Foreskin keratinocyte (primary cell): ENCODE measurements at places on chromosomes 13 and 19. TPM values are rescaled to one million over a fixed set of nuclear protein-coding genes. Genes with fewer than 3 reads are reported as not detected.

SULT2B1 gene
- polyA plus RNA-seq: 1.6 and 2.4 TPM in 2 replicates

CACNG8 gene
- not detected in 2 replicates for polyA plus RNA-seq

BST2 gene
- polyA plus RNA-seq: 10.9 and 17.5 TPM in 2 replicates

KLK6 gene
- 0.91 and 1.2 TPM in 2 replicates for polyA plus RNA-seq

MBD3L3 gene
- polyA plus RNA-seq: not detected in 2 replicates

OSCAR gene
- polyA plus RNA-seq: 0.27 and 0.47 TPM in 2 replicates

ZNF285 gene
- 0.62 and 0.80 TPM in 2 replicates for polyA plus RNA-seq

GRCh38 chr13:49657241-49657641, 28.9 kb downstream of the ARL11 start:
- no peak for DNase-seq

GRCh38 chr19:10823690-10824089, 12.3 kb downstream of the TMED1 start:
- no peak for DNase-seq

DNA sequence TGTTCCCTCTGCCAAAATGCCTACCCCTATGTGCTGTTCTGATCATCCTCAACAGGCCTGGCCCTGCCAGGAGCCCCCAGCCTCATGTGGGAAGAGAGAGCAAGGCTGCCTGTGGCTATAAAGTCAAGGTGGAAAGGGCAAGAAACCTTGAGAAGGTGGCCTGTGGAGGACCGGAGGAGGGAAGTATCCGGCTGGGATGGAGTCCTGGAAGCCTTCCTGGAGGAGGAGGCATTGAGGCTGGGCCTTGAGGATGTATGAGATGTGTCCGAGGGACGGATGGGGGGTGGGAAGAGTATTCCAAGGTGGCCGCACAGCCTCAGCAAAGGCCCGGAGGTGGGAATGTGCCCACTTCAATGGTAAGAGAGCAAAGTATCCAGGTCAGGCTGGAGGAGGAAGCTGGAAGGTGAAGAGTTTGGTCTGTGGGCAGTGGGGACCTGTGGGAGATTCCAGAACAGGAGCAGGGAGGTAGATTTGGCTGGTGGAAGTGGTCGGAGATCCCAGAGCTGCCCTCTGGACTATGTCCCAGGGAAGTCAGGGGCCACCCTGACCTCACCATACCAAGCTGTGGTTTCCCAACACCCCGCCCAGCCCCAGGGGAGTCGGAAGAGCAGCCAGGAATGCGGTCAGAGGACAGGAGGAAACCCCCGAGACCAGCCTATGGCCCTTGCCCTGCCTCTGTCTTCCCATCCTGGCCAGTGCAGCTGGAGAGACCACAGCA, 3.0 kb upstream of the PLIN4 start:
- no peak for DNase-seq

- no peak for DNase-seq
These were observed 21.2 kb upstream of the MCF2L start for GRCh38 chr13:112947796-112948195.

- DNase-seq: no peak
These were observed 153.3 kb downstream of the TNFRSF19 start for GRCh38 chr13:23723471-23723870.

GRCh38 chr19:51330366-51330765, 11.6 kb downstream of the VSIG10L start:
- no peak for DNase-seq

GRCh38 chr13:37869756-37870488, at the start of gene TRPC4:
TSS of gene TRPC4 (minus strand) at chr13:37869772. CDS start at chr13:37783333, 86,439 bp downstream.
- peak; percentile 35 for DNase-seq

GRCh38 chr13:41809962-41810361, 150.9 kb downstream of the VWA8 start:
- no peak for DNase-seq

GRCh38 chr13:111335298-111335697, 14.9 kb downstream of the TEX29 start:
- DNase-seq: no peak

- no peak for DNase-seq
These were observed 14.4 kb downstream of the MICOS13 start for GRCh38 chr19:5665781-5666513.

DNA sequence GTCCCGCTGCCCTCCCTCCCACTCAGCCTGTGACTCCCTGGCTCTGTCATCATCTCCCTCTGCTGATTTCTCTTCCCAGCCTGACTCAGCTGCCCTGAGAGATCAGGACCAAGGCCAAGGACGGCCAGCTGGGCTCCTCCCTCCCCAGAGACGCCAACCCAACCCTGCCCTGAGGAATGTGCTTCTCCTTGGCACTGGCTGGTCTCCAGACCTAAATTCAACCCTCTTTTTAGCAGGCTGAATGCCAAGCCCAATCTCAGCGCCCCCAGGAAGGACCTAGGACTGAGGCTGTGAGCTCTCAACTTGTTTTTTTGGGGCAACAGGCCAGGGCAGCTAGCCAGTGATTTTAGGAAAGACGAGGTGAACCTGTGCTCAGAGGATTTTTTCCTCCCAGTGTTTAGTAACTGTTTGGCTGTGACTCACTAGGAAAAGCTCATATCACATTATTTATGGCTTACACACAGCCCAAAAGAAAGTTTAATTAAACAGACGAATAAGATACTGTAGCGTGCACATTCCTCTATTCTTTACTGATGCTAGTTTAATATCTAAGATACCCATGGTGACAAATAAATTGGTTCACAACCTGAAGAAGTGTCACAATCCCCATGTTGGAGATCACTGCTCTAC, 7.4 kb upstream of the IGFL1 start:
- DNase-seq: peak; percentile 88

GRCh38 chr13:49098771-49099512, 121.2 kb upstream of the MLNR start:
- DNase-seq: no peak

DNA sequence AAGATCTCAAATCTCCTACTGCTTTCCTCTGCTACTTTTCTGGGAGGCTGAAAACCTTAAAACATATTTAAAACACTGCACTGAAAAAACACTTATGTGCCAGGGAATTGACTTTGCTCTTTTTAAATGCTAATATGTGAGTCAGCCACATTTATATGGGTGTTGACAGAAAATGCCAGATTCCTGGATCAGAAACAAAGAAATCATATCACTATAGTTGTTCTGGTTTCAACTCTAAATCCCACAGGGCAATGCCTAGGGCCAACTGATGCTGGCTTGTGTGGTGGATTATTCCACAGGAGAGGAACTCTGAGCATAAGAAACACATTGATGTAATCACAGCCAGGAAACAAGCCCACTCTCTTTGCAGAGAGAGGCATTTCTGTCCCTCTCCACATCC, 1439.0 kb upstream of the SPRY2 start:
- DNase-seq: no peak

DNA sequence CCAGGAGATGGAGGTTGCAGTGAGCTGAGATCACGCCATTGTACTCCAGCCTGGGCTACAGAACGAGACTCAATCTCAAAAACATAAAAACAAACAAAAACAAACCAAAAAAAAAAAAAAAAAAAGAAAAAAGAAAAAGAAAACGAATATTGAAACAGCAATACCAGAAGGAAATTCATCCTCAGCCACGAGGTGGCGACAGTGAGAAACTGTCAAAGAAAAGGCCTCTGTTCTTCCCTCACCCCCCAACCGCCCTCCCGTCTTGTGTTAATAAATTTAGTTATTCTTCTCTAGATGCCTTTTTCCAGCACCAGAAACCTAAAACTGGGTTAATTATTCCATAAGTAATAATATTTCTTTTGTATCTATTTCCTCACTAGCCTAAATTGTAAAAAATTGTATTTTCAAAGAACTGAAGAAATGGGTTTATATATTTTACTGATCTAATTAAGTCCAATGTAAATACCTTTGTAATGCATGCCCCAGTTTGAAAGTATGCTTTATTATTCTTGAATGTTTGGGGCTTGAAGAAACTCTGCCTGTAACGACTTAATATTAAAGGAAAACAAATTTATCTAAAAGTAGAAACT, 38.6 kb downstream of the LIG4 start:
- DNase-seq: no peak

DNA sequence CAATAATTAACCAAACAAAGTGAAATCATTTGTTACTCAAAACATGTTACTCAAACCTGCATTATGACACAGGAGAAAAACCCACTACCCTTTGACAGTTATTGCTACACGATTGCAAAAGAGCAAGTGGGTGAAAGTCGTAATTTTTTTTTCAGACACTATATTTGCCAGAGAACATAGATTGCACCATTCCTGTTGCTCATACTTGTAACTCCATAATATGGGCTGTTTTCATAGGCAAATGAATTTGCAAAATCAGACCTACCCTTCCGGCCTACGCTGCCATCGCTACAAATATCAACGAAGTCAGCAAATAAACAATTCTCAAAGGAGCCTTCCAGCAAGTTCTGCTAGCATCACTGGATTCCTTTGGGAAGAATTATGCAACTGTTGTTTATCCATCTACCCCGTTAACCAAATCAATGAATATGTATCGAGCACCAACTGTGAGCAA, 396.5 kb downstream of the IRS2 start:
- DNase-seq: no peak

DNA sequence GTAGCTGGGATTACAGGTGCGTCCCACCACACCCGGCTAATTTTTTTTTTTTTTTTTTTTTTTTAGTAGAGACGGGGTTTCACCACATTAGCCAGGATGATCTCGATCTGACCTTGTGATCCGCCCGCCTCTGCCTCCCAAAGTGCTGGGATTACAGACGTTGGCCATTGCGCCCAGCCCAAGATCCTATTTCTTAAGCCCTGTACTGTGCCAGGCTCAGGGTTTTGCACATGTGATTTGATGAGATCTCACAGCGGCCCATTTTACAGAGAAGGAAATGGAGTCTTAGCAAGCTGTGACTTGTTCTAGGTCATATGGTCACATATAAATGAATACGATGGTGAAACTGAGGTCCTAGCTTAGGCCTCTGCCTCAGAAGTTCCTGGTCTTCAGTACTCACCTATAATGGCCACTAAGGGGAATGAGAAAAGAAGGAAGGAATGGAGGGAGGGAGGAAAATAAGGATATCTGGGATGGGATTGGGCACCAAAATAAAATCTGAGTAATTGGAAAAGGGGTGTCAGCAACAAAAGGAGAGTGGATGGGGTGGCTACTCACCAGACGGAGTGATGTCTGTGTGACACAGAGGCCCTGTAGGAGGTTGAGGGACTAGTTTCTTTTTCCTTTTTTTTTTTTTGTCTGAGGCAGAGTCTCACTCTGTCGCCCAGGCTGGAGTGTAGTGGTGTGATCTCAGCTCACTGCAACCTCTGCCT, 1.3 kb downstream of the OSCAR start:
- no peak for DNase-seq

DNA sequence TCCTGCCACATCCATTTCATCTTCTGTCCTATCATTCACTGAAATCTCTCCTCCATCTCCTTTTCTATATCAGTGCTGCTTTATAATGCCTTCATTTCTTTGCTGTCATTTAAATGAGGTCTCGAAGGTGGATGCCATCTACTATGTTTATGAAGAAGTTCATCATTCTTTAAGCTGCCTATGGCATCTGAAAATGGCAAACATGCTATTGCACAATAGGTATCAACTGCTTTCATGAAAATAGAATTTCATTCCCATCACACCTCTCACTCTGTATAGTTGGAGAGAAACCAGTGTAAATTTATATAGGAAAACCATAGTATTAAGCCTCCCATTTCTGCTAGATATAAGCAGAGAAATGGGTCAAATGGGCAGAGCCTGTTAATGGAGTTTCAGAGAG, 100.2 kb downstream of the FGF9 start:
- no peak for DNase-seq

- DNase-seq: no peak
These were observed 282.4 kb downstream of the MYO16 start for GRCh38 chr13:108911807-108912206.

DNA sequence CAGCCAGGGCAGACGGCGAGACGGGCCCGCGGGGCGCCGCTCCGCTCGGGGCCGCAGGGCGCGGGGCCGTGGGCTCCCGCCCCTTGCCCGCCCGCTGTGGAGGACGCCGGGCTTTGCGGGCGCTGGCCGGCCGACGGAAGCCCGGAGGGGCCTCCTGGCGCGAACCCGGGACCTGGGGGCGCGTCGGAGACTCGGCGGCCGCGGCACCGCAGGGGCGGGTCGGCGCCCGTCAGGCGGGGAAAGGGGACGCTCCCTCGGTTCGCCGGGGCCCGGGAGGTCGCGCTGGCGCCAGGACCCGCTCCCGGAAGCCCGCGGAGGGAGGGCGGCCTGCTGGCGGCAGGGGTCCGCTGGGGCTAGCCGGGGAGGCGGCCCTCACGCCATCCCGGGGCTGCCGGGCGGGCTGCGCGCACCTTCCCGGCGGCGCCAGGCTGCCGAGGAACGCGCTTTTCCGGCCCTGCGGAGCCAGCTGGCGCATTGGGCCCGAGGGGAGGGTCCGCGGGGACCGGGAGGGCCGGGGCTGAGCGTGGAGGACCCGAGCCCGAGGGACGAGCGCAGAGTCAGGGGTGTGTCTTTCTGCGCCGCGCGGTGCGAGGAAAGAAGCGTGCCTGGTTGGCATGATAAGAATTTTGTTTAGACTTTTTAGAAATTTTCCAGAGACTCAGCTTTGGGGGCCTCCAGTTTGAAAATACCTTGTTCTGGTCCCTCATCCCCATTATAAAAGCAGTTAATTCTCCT, 511 bp downstream of the GARRE1 start:
- no peak for DNase-seq
